NCI-H187 (cell line): ENCODE measurements at places on chromosomes 4 and X.

GRCh38 chrX:141642979-141643378 is 53.5 kb downstream of the SPANXA2 start:
- no peak for DNase-seq

GRCh38 chrX:40100537-40101429 is 3.0 kb upstream of the BCOR start:
- no peak for DNase-seq

GRCh38 chrX:87528487-87528886 is 10.9 kb downstream of the KLHL4 start:
- DNase-seq: no peak

DNA sequence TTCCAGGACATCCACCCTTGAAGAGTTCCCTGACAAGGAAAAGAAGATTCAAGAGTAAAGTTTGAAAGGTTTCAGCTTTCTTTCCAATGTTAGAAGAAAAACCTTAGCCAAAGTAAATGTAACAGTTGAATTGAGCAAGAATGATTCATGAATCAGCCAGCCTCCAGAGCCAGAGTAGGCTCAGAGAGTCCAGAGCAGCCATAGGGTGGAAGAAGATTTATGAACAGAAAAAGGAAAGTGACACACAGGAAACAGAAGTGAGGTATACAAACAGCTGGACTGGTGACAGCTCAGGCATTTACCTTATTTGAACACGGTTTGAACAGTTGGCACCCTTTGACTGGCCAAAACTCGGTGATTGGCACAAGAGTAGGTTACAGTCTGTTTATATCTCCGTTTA is 63.2 kb downstream of the QDPR start:
- DNase-seq: no peak

GRCh38 chr4:162659716-162660115 is 495.9 kb upstream of the FSTL5 start:
- DNase-seq: no peak

GRCh38 chr4:81116566-81116965 is 86.1 kb downstream of the BMP3 start:
- no peak for DNase-seq

GRCh38 chr4:172514011-172514410 is 654.6 kb upstream of the GALNT7 start:
- no peak for DNase-seq
